ENCODE measurements at places on chromosomes 2 and 18. TPM values are rescaled to one million over a fixed set of nuclear protein-coding genes. Genes with fewer than 3 reads are reported as not detected.

DNA sequence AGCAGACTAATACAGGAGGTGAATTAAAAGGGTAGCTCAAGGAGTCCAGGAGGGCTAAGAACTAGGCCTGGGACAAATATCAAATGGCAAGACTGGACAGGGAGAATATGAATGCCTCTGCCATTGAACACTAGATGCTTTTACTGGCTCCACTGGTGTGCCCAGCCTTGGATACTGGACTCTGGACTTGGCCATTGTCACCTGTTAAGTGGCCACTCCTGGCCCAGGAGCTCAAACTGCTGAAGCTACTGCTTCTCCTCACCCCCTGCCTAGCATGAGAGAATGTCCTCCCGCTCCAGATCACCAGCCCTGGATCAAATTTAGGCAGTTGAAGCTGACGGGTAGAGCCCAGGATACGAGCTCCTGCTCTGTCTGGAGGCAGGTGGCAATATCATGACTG lies 170.8 kb downstream of the DDX1 start:
- no peaks in the 10 kb centered on the region for H3K36me3 ChIP-seq
- no peaks in the 10 kb centered on the region for H3K4me1 ChIP-seq
- no peak overlapping the region for H3K4me3 ChIP-seq
- no peak overlapping the region for H3K27ac ChIP-seq
- H3K27me3 ChIP-seq = no peaks in the 10 kb centered on the region

GRCh38 chr2:231260442-231261208 lies 62.2 kb downstream of the ARMC9 start:
- peaks cover 4% of the 10 kb centered on the region for H3K4me1 ChIP-seq
- H3K27ac ChIP-seq = no peak overlapping the region
- DNase-seq = no peak
- H3K36me3 ChIP-seq = no peaks in the 10 kb centered on the region

DNA sequence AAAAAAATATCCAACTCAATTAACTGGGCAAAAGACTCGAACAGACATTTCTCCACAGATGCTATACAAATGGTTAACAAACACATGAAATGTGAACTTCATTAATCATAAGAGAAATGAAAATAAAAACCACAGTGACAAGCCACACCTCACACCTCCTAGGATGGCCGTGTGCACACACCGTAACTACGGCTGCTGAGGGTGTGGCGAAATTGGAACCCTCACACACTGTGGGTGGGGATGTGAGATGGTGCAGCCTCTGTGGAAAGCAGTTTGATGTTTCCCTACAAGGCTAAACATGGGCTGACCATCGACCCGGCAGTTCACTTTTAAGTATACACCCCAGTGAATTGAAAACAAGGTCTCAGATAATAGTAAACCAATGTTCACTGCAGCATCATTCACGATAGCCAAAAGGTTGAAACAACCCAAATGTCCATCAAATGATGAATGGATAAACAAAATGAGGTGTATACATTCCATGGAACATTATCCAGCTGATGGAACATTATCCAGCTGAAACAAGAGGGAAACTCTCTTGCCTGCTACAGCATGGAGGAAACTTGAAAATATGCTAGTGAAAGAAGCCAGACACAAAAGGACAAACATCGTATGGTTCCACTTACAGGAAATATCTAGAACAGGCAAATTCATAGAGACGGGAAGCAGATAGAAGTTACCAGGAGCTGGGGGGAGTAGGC lies 32.2 kb downstream of the ZAP70 start:
- peaks cover 3% of the 10 kb centered on the region for H3K36me3 ChIP-seq
- no peak overlapping the region for H3K27ac ChIP-seq
- no peaks in the 10 kb centered on the region for H3K27me3 ChIP-seq
- no peak for DNase-seq

- H3K27ac ChIP-seq = no peak overlapping the region
- no peaks in the 10 kb centered on the region for H3K36me3 ChIP-seq
- DNase-seq = no peak
- H3K4me1 ChIP-seq = no peaks in the 10 kb centered on the region
- H3K4me3 ChIP-seq = no peak overlapping the region
Observed at GRCh38 chr2:147549054-147549453, 295.8 kb upstream of the ACVR2A start.

DNA sequence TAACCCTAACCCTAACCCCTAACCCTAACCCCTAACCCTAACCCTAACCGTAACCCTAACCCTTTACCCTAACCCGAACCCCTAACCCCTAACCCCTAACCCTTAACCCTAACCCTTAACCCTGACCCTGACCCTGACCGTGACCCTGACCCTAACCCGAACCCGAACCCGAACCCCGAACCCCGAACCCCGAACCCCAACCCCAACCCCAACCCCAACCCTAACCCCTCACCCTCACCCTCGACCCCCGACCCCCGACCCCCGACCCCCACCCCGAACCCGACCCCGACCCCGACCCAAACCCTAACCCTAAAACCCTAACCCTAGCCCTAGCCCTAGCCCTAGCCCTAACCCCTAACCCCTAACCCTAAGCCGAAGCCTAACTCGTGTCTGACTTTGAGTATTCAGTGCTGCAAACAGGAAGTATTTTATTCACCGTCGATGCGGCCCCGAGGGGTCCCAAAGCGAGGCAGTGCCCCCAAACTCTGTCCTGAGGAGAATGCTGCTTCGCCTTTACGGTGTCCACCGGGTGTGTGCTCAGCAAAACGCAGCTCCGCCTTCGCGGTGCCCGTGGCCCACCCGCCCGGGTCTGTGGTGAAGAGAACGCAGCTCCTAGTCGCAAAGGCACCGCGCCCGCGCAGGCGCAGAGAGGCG lies 36.0 kb downstream of the FAM110C start:
- H3K27me3 ChIP-seq = no peaks in the 10 kb centered on the region
- H3K36me3 ChIP-seq = no peaks in the 10 kb centered on the region
- H3K4me1 ChIP-seq = no peaks in the 10 kb centered on the region
- H3K4me3 ChIP-seq = no peak overlapping the region
- DNase-seq = no peak
- no peak overlapping the region for H3K27ac ChIP-seq

DNA sequence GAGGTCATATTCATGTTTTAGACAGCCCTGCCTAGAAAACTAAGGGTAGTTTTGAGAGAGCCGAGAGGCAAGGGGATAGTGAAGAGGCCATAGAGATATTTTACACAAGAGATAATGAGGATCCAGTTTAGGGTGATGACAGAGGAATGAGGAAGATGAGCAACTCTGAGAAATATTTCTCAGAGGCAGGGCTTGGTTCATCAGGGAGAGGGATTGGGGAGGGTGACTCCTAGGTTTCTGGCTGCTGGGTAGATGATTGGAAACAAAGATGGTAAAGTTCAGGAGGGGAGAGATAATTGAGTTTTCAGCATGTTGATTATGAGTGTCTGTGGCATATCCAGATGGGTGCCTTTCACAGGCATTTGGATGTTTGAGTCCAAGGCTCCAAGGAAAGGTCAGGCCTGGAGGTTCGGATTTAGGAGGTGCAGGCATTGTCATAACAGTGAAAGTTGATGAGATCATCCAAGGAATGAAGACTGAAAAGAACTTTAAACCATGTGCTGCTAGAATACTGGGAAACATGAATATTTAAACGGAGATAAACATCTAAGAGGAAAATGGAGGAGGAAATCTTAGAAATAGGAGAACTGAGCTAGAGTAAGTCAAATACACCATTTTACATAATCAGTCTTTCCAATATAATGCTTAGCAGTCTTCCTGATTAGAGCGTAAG lies 7.4 kb downstream of the MYL12B start:
- H3K4me1 ChIP-seq = peaks cover 27% of the 10 kb centered on the region
- H3K27ac ChIP-seq = no peak overlapping the region
- DNase-seq = no peak
- H3K27me3 ChIP-seq = no peaks in the 10 kb centered on the region

DNA sequence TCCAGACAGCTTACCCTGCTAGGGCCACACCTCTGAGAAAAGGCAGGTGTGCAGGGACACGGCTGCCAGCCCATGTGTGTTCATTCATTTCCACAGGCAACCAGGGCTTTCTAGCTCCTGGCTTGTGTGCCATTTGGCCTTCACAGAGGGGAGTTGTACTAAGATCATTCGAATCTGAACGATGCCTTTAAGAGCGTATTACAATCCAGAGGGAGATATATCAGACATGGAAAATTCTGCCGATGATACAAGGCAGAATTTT lies 64.2 kb upstream of the OTOF start:
- H3K4me3 ChIP-seq = no peak overlapping the region
- no peak overlapping the region for H3K27ac ChIP-seq
- no peaks in the 10 kb centered on the region for H3K27me3 ChIP-seq

- H3K4me1 ChIP-seq = peaks cover 7% of the 10 kb centered on the region
- no peaks in the 10 kb centered on the region for H3K36me3 ChIP-seq
- no peak overlapping the region for H3K27ac ChIP-seq
Observed at GRCh38 chr18:31275722-31276463, 42.1 kb upstream of the DSG1 start.

GRCh38 chr2:31193806-31194205 lies 23.5 kb downstream of the CAPN14 start:
- no peak overlapping the region for H3K27ac ChIP-seq

DNA sequence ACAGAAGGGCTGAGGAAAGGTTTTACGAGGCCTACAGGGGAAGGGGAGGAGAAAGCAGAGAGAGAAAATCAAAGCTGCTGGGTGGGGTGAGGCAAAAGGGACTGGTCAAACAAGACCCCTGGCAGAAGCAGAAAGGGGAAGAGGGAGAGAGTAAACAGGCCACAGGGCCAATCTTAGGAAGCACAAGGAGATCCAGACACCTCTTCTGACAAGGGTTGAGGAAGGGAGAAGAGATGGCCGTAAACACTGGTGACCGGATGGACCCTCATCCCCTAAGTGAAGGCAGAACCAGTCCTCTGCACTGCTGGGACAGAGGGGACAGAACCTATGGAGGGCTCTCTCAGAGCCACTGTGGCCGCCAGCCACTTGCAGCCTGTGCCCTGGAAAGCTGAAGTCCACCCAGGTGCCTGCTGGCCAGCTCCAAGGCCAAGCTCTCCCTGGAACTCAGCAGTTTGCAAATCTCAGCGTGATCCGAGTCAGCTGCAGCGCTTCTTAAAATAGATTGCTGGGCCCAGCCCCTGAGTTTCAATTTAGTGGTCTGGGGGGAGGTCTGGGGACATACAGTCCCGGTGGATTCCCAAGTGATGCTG lies 108.8 kb downstream of the TMEM163 start:
- DNase-seq = no peak
- no peak overlapping the region for H3K27ac ChIP-seq
- H3K27me3 ChIP-seq = no peaks in the 10 kb centered on the region
- no peak overlapping the region for H3K4me3 ChIP-seq

Gene CYS1
- 2.5 TPM for total RNA-seq

Gene TUBB8B
- total RNA-seq = 0.27 TPM

Gene PLEKHH2
- 5.5 TPM for total RNA-seq

Gene TMEM169
- 0.21 TPM for total RNA-seq

Gene PKDCC
- total RNA-seq = 125 TPM

Gene DES
- total RNA-seq = 24.0 TPM

Gene CCDC148
- total RNA-seq = 0.13 TPM

Gene ELOA2
- total RNA-seq = not detected

Data from colonic mucosa (tissue), 4 donors.